ENCODE measurements at places on chromosomes 13 and 19. TPM values are rescaled to one million over a fixed set of nuclear protein-coding genes. Genes with fewer than 3 reads are reported as not detected.

SHC2 gene
- total RNA-seq: 2.1 TPM

PSG3 gene
- total RNA-seq: not detected

MAMSTR gene
- not detected for total RNA-seq

ZNF506 gene
- total RNA-seq: 13.3 TPM

HOMER3 gene
- total RNA-seq: 104 TPM

CCDC8 gene
- total RNA-seq: not detected

TNFSF13B gene
- 2.3 TPM for total RNA-seq

PSG1 gene
- not detected for total RNA-seq

ZNF600 gene
- total RNA-seq: 3.9 TPM

S1PR4 gene
- total RNA-seq: 9.9 TPM

ELAVL3 gene
- total RNA-seq: 0.40 TPM

ZNF835 gene
- total RNA-seq: 0.98 TPM

ETV2 gene
- total RNA-seq: 1.1 TPM

GJB6 gene
- total RNA-seq: not detected

ZNF541 gene
- not detected for total RNA-seq

CPB2 gene
- not detected for total RNA-seq

RNF225 gene
- total RNA-seq: 1.4 TPM

PRTN3 gene
- total RNA-seq: not detected

FCHO1 gene
- total RNA-seq: 5.5 TPM

PABPC3 gene
- 0.04 TPM for total RNA-seq

CAPNS1 gene
- total RNA-seq: 358 TPM

PSPN gene
- total RNA-seq: 1.2 TPM

CHST8 gene
- not detected for total RNA-seq

AXL gene
- 302 TPM for total RNA-seq

HS6ST3 gene
- total RNA-seq: 0.15 TPM

KLF1 gene
- not detected for total RNA-seq

C2CD4C gene
- total RNA-seq: 0.98 TPM

CRB3 gene
- total RNA-seq: not detected

ZNF730 gene
- 3.2 TPM for total RNA-seq

HIF3A gene
- total RNA-seq: not detected

PRPF31 gene
- total RNA-seq: 79.6 TPM

PNMA8A gene
- 27.8 TPM for total RNA-seq

LGALS14 gene
- not detected for total RNA-seq

LAIR1 gene
- total RNA-seq: not detected

KIR3DL2 gene
- not detected for total RNA-seq

VAV1 gene
- not detected for total RNA-seq

GRK1 gene
- not detected for total RNA-seq

LGALS13 gene
- total RNA-seq: not detected

DNAAF3 gene
- total RNA-seq: 2.6 TPM

IGLON5 gene
- not detected for total RNA-seq

KLK12 gene
- total RNA-seq: not detected

HCN2 gene
- 0.45 TPM for total RNA-seq

All from A375 (cell line).